ENCODE measurements at places on chromosomes 11 and 22.

GRCh38 chr11:114499756-114500155 lies 59.9 kb downstream of the NXPE1 start:
- no peak for DNase-seq

DNA sequence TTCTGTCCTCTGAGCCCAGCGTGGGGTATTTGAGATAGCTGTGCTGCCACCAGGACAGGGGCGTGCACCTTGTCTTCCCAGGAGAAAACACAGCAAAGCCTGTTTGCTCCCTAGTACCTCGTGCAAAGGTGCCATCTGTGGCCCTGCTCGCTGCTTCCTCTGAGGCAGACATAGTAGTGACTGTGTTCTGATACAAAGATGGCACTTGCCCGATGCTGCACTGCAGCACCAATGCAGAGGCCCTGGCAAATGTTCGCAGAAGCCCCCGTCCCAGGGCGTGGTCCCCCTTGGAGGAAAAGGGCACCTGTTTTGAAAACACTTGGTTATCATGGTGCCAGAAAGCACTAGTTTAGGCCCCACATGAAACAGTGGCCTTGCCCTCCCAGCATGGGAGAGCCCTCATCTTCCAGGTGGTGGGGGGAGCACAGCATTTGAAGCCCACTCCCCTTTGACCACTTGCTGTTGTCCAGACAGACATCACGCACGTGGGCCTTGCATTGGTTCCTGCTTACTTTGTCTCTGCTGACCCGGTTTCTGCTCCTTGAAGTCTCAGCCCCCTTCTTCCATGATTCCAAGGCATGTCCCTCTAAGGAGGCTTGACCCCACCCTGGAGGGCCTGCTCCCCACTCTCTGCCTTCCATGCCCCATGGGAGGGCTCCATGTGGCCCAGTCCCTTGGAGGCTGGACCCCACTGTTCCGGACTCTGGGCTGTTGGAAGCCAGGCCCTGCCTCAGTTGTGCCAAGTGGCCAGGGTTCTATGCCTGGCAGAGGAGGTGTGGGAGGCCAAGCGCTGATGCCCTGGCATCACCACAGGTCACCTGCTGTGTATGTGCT lies 109.4 kb downstream of the KCNQ1OT1 start:
- no peak for DNase-seq

GRCh38 chr11:15223318-15223717 lies 108.6 kb downstream of the INSC start:
- no peak for DNase-seq

DNA sequence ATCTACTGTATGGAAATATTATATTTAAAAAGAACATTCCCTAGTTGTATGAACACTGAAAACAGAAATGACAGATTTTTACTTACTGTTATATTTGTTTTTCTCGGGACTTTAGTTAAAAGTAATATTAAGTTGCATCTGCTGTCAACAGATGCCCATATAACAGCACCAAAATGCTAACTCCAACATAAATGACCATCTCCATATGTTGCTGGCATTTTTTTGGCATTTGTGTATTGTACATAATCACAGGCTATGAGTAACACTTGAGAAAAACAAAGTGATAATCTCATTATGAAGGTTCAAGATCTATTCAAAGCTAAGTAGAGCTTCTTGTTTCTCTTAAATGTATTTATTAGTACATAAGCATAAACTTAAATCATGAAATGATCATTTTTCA lies 172.0 kb downstream of the CNTN5 start:
- DNase-seq: no peak

DNA sequence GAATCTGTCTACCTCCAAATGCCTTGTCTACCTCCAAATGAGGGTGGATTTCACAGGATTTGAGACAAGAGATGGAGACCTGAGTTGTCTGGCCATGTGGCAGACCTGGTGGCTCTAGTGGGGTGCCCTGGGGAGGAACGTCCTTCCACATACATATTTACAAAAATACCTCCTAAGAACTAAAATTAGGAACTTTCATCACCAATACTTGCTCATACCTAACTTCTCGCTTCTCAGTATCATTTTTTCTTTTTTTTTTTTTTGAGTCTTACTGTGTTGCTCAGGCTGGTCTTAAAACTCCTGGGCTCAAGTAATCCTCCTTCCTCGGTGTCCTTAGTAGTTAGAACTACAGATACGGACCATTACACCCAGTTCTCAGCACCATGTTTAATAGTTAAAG lies 117.9 kb downstream of the MED15 start:
- DNase-seq: no peak

GRCh38 chr11:70901951-70902521 lies 350.3 kb downstream of the SHANK2 start:
- no peak for DNase-seq
